ENCODE measurements at places on chromosomes 1 and 21. TPM values are rescaled to one million over a fixed set of nuclear protein-coding genes. Genes with fewer than 3 reads are reported as not detected.
A peak's percentile ranks its signal among the peaks of the same experiment; 100 is the strongest.

CAPZA1 gene
- 150 TPM for total RNA-seq

DNA sequence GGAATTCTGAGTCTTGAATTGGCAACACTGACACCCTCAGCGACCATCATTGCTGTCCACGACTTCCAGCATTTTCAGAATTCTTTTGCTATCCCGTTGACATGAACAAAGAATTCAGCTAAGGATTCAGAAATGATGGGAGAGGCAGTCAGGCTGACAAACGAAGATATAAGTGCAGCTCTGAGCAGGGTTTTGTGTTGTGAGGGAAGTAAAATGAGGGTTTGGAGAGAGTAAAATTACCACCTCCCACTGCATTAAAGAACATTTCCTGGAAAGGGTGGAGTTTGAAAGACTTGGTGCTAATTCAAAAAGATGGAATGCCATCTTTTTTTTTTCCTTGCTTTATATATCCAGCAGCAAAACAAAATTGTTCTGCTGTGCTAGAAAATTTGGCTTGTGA is 4.9 kb upstream of the ELK4 start:
- DNase-seq = no peak

- peak; percentile 61 for DNase-seq
Measured at GRCh38 chr1:93907718-93908117, 1.5 kb downstream of the GCLM start.

DNA sequence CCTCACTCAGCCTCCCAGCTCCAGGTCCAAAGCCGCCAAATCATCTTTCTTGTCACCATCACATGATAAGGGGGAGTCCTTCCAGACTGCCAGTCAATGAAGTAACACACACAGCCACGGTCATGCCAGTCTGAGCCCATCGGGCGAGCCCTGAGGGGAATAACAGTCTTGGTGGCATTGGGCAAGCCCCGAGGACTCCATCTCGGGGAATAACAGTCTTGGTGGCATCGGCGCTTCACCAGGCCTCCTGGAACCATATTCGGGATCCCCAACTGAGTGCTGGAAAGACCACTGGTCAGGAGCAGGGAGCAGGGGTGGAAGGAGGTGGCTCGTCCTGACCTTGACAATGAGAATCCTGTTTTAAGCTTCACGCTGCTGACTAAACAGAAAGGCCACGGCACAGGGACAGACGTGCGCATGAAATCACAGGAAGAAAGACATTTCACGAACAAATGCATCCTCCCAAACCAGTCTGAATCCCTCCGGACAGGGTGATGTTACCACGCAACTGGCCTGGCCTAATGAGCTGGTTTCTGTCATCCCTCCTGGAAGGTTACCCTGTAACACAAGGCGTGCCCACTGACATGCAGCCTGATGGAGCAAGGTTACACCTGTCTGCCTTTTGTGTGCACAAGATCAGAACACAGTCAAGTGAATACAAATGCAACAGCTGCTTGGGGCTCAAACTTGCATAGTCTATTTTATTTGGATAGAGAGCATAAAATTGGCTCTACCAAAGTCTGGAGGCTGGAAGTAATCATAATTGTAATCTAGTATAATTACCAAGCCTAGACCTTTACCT is 517.4 kb downstream of the KIF26B start:
- DNase-seq = no peak

GRCh38 chr21:45155910-45156309 is 81.5 kb downstream of the ADARB1 start:
- no peak for DNase-seq

GRCh38 chr1:62444701-62445100 is 7.9 kb downstream of the USP1 start:
- DNase-seq = no peak

DNA sequence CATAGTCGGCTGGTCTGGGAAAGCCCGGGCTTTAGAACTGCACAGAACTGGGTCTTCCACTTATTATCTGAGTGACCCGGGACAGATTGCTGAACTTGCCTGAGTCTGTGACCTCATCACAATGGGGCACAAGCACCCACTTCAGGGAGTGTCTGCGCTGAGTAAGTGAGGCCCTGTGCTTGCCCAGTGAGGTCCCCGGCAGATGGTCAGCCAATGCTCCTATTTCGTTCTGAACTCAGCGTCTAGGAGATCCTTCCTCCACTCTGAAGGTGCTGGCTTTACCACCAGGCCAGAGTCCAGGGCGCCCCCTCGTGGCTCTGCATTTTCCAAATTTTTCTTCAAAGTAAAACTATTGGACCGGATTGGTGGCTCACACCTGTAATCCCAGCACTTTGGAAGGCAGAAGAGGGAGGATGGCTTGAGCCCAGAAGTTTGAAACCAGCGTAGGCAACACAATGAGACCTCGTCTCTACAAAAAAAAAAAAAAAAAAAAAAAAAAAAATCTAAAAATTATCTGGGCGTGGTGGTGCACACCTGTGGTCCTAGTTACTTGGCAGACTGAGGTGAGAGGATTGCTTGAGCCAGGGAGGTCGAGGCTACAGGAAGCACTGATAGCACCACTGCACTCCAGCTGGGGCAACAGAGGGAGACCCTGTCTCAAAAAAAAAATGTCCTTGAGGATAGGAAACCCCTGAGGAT is 61.7 kb downstream of the FCRL5 start:
- peak; percentile 80 for DNase-seq

DNA sequence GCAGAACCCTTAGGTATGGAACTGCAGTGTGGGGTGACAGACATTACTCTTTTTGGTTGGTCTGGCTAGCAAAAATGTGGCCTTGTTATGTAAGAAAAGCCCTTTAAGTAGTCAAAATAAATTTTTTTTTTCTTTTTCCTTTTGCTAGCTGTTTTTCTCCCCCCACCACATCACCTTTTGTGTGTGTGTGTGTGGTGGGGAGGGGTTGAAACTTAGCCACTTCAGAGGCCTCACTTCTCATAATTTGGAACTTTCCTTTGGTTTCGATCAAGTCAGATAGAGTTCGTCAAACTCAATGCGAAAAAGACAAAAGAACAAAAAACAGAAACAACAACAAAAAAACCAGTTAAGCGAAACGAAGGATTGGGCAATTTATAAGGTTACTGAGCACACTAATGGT is 1.9 kb upstream of the PRMT2 start:
- DNase-seq = no peak

- no peak for DNase-seq
Measured at GRCh38 chr21:23986214-23986613, 1621.1 kb downstream of the MRPL39 start.

- no peak for DNase-seq
Measured at GRCh38 chr1:10835421-10835820, 39.0 kb upstream of the CASZ1 start.

DNA sequence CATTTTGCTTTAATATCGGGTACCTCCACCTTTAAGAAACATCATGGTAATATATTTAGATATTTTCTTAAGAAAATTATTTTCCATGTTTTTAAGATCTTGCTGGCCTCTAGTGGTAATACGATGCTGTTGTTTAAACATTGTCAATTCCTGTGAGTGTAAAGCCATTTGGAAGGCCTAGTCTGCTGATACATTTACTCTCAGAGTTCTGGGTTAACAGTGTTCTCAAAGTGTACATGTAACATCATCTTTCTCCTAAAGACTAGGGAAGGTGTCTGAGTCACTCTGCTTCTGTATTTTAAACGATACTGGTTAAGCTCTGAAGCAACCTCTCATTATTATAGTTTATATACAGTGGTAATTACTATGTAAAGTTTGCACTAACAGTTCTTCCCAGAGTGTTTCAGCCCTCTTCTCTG is 189.1 kb downstream of the RASAL2 start:
- peak; percentile 85 for DNase-seq

- DNase-seq = peak; percentile 63
Measured at GRCh38 chr21:37983336-37984095, 67.3 kb upstream of the KCNJ6 start.

DNA sequence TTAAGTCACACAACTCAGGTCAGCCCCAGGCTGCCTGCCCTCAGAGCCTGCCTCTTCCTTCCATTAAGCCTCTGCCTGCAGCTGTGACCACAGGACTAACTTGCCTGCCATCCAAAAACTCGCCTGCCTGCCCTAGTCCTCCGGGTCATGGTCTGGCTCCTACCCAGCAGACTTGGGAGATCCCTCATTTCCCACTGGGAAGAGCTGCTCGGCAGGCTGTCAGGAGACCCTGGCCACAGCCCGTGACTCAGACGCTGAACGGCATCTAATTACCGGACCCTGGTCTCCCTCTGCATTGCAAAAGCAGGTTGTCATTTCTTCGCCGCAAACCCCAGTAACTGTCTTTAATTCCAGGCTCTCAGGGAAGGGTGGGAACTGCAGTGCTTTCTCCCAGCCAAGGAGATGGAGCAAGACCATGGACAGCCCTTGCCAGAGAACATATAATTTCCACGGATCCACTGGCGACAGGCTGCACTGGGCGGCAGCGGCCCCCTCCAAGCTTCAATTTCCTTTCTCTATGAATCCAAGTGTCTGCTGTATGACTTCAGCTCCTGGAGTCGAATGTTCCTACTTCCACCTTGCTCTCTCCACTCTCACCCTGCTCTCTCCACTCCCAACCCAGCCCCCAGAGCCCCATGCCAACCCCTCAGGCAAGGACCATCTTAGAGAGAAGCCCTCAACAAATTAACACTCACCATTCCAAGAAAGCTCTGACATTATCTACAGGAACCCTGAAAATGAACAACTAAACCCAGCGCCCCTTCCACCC is 20.4 kb downstream of the OLFML2B start:
- peak; percentile 87 for DNase-seq

DNA sequence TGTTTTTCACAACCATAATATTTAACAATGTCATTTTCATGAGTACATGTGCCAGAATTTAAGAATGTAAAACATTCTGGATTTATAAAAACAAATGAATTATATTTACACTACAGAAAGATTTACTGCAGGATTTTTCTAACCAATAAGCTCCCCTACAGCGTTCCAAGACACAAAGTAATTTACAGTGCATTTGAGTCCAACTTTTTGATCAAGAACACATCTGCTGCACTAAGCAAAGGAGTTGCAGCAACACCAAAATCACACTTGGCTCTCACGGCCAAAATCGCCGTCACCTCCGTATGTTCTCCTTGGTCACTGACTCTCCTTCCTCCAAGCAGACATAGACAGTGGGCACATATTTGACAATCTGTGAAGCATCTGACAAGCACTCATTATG is 7.7 kb downstream of the VPS26C start:
- DNase-seq = no peak

DNA sequence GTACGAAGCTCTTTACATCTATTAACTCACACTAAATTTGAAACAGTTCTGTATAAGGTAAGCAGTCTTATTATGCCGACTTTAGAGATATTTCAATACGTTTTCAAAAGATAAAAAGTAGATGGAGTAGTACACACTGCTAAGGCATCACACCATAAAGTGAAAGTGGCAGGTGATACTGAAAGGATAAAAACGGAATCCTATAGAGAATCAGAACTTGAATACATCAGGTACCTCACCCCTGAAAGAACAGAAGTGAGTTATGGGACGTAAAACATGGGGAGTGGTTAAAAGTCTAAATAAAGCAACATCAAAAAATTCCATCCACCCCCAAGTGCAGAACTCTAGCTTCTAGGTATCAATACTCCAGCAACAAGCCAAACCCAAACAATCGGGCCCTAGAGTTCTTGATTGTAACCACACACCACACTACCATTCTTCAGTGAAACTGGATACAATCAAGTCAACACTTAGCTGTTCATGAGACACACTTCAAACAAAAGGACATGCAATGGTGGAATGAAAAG is 142.6 kb downstream of the SMYD3 start:
- no peak for DNase-seq

DNA sequence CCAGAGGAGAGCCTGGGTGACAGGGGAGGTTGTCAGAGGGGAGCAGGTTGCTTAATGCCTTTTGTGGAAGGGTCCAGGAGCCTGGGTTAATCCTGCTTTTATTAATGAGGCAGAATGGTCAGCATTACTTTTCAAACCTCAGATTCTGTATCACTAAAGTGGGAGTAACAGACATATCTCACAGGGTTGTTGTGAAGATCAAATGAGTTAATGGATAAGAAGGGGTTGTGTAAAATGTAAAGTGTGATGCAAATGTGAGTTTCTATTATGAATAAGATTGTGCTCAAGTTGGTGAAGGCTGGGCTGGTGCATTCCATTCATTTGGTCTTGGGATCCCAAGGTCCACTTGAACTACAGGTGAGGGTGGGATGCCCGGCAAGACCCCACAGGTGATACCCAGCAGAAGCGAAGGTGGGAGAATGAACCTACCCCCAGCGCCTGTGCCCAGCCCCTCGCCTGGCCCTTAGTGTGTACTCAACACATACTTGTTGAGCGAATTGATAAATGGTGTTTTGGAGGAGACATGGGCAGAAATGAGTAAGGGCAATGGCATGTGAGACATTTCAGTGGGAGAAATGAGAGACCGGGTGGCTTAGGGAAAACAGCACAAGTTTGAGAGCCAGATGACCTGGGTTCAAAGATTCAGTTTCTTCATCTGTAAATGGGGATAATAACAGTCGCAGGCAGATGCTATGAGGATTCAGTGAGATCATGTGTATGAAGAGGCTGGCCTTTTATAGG is 6.2 kb downstream of the SLC26A9 start:
- DNase-seq = peak; percentile 72
